ENCODE measurements at places on chromosomes 11 and 22. TPM values are rescaled to one million over a fixed set of nuclear protein-coding genes. Genes with fewer than 3 reads are reported as not detected.
A peak's percentile ranks its signal among the peaks of the same experiment; 100 is the strongest.

Gene RCOR2
- 1.4 TPM for total RNA-seq

Gene WBP2NL
- 1.6 TPM for total RNA-seq

Gene SERHL2
- total RNA-seq = 3.0 TPM

Gene ALDH3B2
- 0.79 TPM for total RNA-seq

Gene IL17RA
- total RNA-seq = 29.3 TPM

Gene LMO2
- 27.8 TPM for total RNA-seq

Gene FXYD6
- total RNA-seq = 55.0 TPM

Gene MIOX
- total RNA-seq = not detected

DNA sequence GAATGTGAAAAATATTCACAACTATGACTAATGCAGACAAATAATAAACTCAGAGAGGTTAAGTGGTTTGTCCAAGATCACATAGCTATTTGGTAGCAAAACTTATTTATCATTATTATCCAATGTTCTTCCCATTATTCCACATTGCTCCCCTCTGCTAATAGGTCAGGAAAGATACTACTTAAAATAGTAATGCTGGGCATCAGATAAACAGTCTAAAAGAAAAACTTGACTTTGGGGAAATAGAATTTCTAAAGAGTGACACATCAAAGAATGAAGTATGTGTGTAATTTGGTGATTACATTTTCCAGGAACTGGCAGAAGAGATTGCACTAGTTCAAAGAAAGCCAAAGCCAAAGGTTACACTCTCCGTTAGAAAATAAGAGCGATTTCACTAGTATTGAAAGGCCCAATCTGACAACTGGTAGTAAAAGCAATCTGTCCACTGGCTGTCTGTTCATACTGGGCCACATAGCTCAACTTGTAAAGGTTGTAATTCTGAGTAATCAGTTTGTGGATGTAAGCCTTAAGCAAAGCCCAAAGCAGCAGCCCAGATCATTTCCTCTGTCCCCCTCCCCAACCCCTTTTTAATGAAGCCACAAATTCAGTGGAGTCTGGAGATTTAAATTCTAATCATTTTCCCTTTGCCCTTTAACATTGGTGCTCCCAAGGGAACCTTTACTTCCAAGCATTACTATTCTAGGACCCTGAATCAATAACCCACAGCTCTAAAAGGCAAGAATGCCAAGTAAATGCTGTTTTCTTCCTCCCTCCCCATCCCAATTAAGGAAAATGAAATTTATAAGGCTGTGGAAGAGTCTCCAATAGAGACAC, 283.5 kb downstream of the TTC28 start:
- peaks cover 9% of the 10 kb centered on the region for H3K4me1 ChIP-seq
- no peak overlapping the region for H3K4me3 ChIP-seq
- no peaks in the 10 kb centered on the region for H3K36me3 ChIP-seq
- no peaks in the 10 kb centered on the region for H3K27me3 ChIP-seq

GRCh38 chr11:12089041-12089440, 21.3 kb upstream of the MICAL2 start:
- H3K27ac ChIP-seq = peak overlapping the region; percentile 85
- no peak for DNase-seq
- no peaks in the 10 kb centered on the region for H3K36me3 ChIP-seq
- no peak overlapping the region for H3K4me3 ChIP-seq
- H3K27me3 ChIP-seq = no peaks in the 10 kb centered on the region

DNA sequence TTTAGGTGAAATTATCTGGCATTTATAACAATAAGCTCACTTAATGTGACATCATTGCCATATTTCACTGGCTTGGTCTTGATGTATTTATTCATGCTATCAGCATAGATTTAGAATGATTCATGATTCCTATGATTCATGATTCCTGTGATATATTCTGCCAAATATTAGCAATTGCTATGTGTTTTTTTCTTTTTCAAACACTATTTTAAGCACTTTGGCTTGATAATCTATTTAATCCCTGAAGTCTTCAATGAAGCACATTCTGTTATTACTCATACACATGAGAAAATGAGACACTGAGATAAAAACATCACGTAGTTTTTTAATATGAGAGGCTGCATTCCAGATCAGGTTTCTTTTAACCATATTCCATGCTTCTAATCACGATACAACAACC, 78.5 kb downstream of the LUZP2 start:
- H3K36me3 ChIP-seq = no peaks in the 10 kb centered on the region
- H3K4me1 ChIP-seq = no peaks in the 10 kb centered on the region
- no peak for DNase-seq
- no peaks in the 10 kb centered on the region for H3K27me3 ChIP-seq
- no peak overlapping the region for H3K27ac ChIP-seq

GRCh38 chr11:87263264-87263838, 225.6 kb downstream of the TMEM135 start:
- no peaks in the 10 kb centered on the region for H3K36me3 ChIP-seq
- no peak overlapping the region for H3K4me3 ChIP-seq
- no peak for DNase-seq
- H3K27me3 ChIP-seq = no peaks in the 10 kb centered on the region
- peaks cover 5% of the 10 kb centered on the region for H3K4me1 ChIP-seq

DNA sequence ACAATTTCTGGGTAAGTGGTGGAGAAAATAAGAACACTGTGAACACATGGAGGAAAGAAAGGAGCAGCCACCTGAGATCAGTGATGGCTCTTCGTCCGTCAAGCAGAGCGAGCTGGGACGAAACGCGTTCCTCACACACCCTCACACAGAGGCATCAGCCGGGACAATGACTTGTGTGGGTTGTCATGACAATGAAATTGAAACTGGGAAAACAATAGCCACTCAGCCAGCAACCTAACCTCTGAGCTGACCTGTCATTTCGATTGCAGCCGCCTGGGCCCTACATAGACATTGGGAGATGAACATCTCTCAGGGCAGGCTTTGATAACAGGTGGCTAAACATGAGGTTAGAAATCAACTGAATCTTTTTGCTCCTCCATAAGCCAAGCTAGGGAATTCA, 51.3 kb downstream of the TRIM29 start:
- no peaks in the 10 kb centered on the region for H3K36me3 ChIP-seq
- no peak overlapping the region for H3K4me3 ChIP-seq

GRCh38 chr11:123573286-123573685, 81.1 kb downstream of the SCN3B start:
- H3K4me3 ChIP-seq = no peak overlapping the region
- H3K27me3 ChIP-seq = no peaks in the 10 kb centered on the region
- no peak overlapping the region for H3K27ac ChIP-seq
- DNase-seq = no peak
- H3K4me1 ChIP-seq = peaks cover 7% of the 10 kb centered on the region

DNA sequence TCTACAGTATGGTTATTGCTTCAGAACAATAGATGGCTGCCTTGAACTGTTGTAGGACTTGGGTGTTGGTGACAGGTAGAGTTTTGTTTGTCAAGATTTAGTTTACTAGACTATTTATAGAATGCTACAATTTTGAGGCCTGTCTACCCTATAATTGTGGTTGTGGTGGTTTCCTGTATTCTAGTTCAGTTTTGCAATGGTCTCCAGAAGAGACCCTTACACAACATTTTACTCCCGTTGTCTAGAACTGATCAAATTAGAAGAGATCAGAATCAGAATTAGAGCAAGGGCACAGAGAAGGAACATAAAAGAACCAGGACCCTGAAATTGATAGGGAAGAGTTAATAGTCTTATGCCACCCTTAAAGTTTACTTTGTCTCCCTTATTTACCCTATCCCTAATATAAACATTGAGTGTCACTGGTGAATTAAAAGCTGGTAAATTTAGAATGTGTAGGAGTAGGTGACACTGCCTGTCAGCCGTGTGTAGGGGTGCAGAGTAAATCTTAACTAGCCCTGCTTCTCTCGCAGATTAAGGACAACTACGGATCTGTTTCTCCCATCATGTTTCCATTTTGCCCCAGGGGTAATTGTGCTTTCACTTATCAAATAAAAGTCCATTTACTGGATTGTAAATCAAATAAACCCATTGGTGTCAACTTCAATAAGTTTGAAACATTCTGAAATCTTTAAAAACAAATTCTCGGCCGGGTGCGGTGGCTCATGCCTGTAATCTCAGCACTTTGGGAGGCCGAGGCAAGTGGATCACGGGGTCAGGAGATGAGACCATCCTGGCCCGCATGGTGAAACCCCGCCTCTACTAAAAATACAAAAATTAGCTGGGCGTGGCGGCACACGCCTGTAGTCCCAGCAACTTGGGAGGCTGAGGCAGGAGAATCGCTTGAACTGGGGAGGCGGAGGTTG, 10.9 kb upstream of the PHLDB1 start:
- no peak overlapping the region for H3K4me3 ChIP-seq
- no peaks in the 10 kb centered on the region for H3K4me1 ChIP-seq
- no peak overlapping the region for H3K27ac ChIP-seq

- no peak for DNase-seq
- no peak overlapping the region for H3K4me3 ChIP-seq
- no peaks in the 10 kb centered on the region for H3K27me3 ChIP-seq
- peak overlapping the region; percentile 70 for H3K27ac ChIP-seq
These were observed 16.2 kb downstream of the TBCEL start for GRCh38 chr11:121039971-121040613.

GRCh38 chr11:8081591-8082250, 710 bp downstream of the TUB start:
- peak overlapping the region; percentile 38 for H3K4me3 ChIP-seq
- DNase-seq = no peak
- H3K27me3 ChIP-seq = peaks cover 67% of the 10 kb centered on the region
- no peaks in the 10 kb centered on the region for H3K4me1 ChIP-seq
- no peaks in the 10 kb centered on the region for H3K36me3 ChIP-seq
- H3K27ac ChIP-seq = no peak overlapping the region

GRCh38 chr11:113493206-113493605, 18.0 kb upstream of the DRD2 start:
- no peak overlapping the region for H3K4me3 ChIP-seq
- DNase-seq = no peak
- H3K27me3 ChIP-seq = no peaks in the 10 kb centered on the region
- no peaks in the 10 kb centered on the region for H3K36me3 ChIP-seq

GRCh38 chr22:44091021-44091721, 67.1 kb downstream of the PARVB start:
- H3K36me3 ChIP-seq = peaks cover 26% of the 10 kb centered on the region
- no peak overlapping the region for H3K27ac ChIP-seq
- no peaks in the 10 kb centered on the region for H3K4me1 ChIP-seq
- H3K4me3 ChIP-seq = no peak overlapping the region
- H3K27me3 ChIP-seq = no peaks in the 10 kb centered on the region

GRCh38 chr11:59615120-59615636, 396 bp downstream of the OSBP start:
- H3K36me3 ChIP-seq = no peaks in the 10 kb centered on the region
- peaks cover 46% of the 10 kb centered on the region for H3K4me1 ChIP-seq
- H3K4me3 ChIP-seq = peak overlapping the region; percentile 73
- no peaks in the 10 kb centered on the region for H3K27me3 ChIP-seq
- peak; percentile 63 for DNase-seq

- H3K27me3 ChIP-seq = no peaks in the 10 kb centered on the region
- peaks cover 27% of the 10 kb centered on the region for H3K36me3 ChIP-seq
- no peak for DNase-seq
- H3K4me1 ChIP-seq = peaks cover 54% of the 10 kb centered on the region
These were observed 57.3 kb downstream of the CD82 start for GRCh38 chr11:44622721-44623258.

All from left lung (tissue), 14 donors.